DMS79 (cell line): ENCODE measurements at places on chromosomes 2 and 18.

DNA sequence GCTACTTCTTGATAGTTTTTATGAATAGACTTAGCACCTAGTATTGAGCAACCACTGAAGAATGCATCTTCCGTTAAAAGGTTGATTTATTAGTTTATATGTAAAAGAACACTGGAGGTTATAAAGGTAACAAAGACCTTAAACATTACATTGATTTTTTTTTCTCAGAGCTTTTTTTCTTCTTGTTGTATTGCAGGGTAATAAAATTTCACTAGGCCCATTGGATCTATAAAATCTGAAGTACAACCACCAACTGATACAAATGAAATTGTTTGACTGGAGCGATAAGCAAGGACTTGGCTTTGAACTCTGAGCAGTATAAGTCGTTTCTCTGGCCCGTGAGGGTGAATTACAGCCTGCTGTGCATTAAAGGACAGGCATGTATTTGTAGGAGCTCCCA, 344.0 kb downstream of the LRRTM1 start:
- DNase-seq: no peak

DNA sequence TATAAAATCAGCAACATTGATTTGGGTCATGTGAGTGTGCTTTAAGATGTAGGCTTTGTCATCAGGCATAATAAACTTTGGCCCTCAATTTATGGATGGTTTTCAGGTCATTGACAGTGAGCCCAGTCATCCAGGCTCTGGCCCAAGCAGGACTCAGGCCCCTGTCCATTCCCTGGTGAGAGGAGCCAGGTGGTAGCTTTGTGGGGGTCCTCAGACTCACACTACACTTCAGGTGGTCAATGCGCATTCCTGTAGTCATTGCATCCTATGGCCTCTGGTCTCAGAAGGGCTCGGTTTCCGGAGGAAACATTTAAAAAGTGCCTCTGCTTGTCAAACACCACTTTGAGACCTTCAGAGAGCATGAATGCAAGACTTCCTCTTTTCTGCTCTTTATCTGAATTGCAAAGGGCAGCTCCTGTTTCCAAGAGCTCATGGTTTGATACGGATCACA, 20.2 kb downstream of the LGALSL start:
- no peak for DNase-seq

GRCh38 chr2:38164881-38165280, 88.9 kb upstream of the CYP1B1 start:
- DNase-seq: no peak

DNA sequence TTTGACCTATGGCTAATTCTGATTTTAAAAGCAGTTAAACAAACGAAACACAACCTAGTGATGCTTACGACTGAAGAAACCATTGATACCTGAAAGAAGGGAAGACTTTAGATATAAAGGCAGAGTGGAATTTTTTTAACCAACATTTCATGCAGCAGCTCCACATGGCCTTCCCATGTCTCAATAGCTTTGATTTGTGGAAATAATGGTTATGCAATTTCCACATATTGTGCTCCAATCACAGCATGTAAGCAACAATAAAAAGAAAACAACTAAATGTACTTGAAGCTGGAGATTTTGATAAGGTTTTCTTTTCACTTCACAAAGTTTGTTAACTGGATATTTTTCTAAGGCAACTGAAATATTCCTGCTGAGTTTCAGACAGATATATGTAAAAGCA, 82.0 kb upstream of the SLC39A10 start:
- DNase-seq: no peak

DNA sequence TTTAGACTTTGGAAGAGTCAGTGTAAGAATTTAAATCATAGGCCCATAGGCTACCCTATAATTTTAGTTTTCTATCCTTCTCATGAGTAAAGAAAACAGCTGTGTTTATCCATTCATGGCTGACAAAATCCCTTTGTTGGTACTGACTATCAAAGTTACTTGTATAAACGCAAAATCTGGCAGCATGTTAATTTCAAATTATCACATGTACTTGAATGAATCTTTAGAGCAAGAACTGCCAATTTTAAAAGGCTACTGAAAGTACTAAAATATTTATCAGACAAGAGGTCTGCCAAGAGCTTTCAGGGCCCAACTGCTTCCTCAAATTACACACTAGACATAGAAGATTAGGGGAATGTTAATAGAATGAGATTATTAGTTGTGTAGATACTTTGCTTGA, 66.6 kb downstream of the MYL12B start:
- DNase-seq: peak; percentile 86

- DNase-seq: no peak
These were observed 641.6 kb downstream of the SUCLG1 start for GRCh38 chr2:83817511-83817910.

- DNase-seq: no peak
These were observed 492 bp downstream of the KIF5C start for GRCh38 chr2:148875387-148876051.

GRCh38 chr18:74760436-74760835, 162.8 kb downstream of the ZNF407 start:
- no peak for DNase-seq

GRCh38 chr18:58639237-58639636, 10.3 kb upstream of the ALPK2 start:
- DNase-seq: no peak

DNA sequence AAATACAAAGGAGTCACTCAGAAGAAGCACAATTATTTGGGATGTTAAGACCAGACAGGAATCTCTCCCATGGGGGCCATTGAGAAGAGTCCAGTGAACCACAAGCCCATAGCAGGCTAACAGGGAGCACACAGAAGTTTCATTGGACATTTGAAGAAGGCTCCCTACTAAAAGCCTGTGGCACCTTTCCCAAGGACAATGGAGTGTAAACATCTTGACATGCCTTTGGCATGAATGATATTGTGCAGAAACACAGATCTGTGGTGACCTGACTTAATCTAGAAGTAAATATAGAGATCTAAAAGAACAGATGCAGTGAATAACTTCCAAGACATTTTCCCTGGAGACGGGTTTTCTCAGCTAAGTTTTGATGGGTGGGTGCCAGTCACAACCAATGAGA, 221.5 kb downstream of the EPHA4 start:
- DNase-seq: no peak

- DNase-seq: peak; percentile 9
These were observed 5.8 kb downstream of the SLC14A2 start for GRCh38 chr18:45621061-45621511.

GRCh38 chr2:104378853-104379374, 475.0 kb upstream of the POU3F3 start:
- DNase-seq: no peak

- DNase-seq: peak; percentile 45
These were observed 1.9 kb downstream of the CHPF start for GRCh38 chr2:219541611-219542180.

DNA sequence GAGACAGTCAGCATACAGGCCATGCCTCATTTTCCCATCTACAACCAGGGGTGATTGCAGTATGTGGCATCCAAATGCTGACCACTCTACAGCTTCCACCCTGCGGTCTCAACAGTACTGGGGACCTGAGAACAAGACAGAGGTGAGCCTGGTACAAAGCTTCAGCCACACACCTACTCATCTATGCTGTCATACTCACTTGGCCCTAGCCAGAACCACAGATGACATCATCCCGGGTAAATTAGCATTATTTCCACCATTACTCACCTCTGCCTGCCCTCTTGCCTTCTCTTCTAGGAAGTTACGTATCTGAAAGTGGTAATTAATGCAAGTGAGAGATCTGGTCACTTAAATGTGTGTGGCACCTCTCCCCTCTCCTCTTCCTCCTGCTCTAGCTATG, 208.2 kb upstream of the ARL4C start:
- no peak for DNase-seq

DNA sequence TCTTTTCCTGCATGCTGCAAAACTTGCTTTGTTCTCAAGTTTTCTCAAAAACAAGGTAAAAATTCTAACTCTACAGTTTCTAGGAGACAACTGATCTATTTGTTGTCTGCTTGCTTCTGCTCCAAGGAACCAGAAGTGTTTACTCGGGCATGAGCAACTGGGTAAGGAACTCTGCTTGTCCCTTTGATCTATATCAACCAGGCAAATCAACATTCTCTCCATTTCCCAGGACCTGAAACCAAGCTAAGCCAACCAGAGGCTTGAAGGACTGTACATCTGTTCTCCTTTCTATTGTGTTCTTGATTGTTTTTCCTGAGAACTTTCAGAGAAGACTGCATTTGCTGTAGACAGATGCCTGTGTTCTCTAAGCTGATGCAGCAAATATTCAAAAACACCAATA, 335.0 kb upstream of the KCNH7 start:
- DNase-seq: no peak

GRCh38 chr18:77020561-77020960, 112.0 kb downstream of the MBP start:
- no peak for DNase-seq
